Effector CD8-positive, alpha-beta T cell (primary cell): ENCODE measurements at places on chromosomes 5 and 9.

DNA sequence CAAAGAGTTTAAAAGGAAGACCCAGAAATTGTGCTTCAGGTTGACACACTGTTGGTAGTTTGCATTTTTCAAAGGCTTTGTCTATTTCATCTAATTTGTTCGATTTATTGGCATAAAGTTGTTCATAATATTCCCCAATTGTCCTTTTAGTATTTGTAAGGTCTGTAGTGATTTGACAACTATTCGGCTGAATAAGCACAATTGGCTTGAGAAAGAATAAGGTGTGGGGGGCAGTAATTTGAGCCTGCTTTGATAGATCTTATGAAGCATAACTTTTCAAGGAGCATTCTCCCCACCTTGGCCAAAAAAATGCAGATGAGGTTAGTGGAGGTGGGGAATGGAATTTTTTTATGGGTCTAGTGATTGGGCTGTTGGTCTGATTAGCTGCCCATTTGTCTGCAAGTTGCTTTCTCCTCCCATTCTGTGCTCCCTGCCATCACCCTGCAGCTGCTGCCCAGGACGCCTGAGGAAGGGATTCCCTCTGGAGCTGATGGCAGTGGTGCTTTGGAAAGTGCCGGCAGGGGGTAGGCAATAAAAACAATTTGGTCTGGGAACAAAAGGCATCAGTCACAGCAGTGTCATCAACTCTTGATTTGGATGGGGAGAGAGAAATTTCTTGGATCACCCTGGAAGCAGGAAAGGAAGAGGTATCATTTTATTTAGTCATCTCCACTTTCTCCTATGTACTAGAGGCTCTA, 26.6 kb downstream of the WNT8A start:
- no peak for DNase-seq

- no peak for DNase-seq
These were observed 50.7 kb downstream of the CFAP95 start for GRCh38 chr9:69871118-69871834.

DNA sequence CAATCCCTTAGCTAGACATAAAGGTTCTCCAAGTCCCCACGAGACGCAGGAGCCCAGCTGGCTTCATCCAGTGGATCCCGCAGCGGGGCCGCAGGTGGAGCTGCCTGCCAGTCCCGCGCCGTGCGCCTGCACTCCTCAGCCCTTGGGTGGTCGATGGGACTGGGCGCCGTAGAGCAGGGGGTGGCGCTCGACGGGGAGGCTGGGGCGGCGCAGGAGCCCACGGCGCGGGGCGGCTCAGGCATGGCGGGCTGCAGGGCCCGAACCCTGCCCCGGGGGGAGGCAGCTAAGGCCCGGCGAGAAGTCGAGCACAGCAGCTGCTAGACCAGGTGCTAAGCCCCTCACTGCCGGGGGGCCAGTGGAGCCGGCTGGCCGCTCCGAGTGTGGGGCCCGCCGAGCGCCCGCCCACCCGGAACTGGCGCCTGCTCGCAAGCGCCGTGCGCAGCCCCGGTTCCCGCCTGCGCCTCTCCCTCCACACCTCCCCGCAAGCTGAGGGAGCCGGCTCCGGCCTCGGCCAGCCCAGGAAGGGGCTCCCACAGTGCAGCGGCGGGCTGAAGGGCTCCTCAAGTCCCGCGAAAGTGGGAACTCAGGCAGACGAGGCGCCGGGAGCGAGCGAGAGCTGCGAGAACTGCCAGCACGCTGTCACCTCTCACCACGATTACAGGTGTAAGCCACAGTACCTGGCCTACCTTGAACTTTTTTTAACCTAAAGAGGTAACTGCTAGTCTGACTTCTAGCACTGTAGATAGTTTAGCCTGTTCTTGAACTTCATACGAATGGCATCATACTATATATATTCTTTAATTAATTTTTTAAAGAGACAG, 35.5 kb downstream of the PTGS1 start:
- DNase-seq, result no peak

DNA sequence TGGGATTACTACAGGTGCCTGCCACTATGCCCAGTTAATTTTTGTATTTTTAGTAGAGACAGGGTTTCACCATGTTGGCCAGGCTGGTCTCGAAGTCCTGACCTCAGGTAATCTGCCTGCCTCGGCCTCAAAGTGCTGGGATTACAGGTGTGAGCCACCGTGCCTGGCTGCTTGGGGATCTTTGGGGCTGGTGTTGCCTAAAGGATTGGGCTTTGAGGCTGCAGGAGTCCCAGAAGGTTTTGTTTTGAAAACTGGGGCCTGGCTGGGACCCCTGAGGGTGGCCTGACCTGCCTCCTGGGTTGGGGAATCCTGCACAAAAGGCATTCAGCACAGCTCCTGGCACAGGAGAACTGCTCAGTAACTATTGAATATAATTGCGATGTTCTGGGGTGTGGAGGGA, 25.1 kb upstream of the SHB start:
- DNase-seq, result no peak

GRCh38 chr9:70588999-70589398, 174.5 kb upstream of the KLF9 start:
- DNase-seq, result no peak

DNA sequence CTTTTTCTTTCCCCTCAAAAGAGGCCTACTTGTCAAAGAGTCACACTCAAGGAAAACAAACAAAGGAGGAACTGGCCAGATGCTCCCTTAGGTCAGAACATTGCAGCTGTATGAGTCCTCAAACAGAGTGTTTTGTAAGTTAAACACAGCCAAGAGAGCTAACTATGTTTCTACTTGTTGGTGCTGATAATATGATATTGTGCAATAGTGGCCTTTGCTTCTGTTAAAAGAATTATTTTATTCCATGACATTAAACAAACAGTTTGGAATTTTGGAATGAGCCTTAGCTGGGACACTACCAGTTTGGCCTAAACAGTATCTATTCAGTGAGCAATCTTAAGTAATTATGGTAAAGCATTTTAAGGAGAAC, 56.0 kb upstream of the TPD52L3 start:
- DNase-seq, result no peak
